Activated CD4-positive, alpha-beta T cell treated with anti-CD3 and anti-CD28 coated beads for 4 hours (primary cell): ENCODE measurements at places on chromosomes 3 and 15.

GRCh38 chr3:194476784-194477183 lies 10.0 kb downstream of the ATP13A3 start:
- DNase-seq, result no peak

- DNase-seq, result peak; percentile 77
These were observed 23.2 kb downstream of the RPLP1 start for GRCh38 chr15:69475769-69476358.

DNA sequence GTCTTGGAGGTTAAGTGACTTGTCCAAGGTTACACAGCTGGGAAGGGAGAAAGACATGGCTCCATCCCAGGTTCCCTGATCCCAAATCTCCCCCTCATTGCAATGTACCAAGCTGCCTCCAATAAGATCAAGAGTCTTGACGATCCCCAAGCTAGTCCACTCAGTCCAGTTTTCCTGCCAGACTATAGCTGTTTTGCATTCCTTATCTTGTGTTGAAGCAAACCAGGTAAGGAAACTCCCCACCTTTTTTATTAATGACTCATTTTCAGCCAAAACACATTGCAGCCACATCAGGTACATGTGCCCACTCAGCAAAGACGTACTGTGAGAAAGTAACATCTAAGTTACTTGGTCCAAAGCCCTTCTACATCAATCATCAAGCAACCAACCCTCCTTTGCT lies 41.9 kb downstream of the LIPC start:
- DNase-seq, result no peak

GRCh38 chr3:55196495-55196894 lies 268.6 kb upstream of the LRTM1 start:
- DNase-seq, result no peak

DNA sequence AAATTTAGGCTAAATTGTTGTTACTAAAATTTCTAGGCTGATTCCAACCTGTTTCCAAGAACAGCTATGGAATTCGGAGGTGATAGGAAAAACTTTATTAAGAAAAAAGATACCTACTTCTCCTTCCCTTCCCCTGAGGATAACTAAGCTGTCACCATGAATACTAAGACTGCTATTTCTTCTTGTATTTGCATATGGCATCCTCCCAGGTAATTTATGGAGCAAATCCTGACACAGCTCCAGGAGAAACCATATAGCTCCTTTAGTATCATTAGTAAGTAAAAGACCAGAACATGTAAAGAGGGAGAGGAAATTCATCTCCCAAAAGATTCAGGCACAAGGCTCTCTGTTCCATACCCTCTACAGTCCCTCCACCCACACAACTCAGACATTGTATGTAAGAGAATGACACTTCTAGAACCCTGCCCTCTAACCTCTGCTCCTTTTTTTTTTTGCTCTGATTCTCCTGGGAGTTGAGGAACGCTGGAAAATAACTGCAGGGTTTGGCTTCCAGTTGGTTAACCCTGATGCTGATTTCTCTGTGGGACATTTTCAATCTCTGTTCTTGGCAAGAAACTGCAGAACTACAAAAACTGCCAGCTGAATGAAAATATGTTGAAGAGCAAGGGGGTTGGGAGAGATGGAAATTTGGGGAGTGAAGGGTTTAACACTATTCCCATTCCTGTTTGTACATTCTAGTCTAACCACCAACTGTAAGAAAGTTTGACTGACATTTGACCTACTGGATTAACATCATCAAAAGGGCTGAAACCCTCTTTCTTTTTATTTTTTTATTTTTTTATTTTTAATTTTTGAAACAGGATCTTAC lies 14.2 kb upstream of the MAGI1 start:
- DNase-seq, result no peak
